AG04449 (cell line): ENCODE measurements at places on chromosomes 1 and 21.

DNA sequence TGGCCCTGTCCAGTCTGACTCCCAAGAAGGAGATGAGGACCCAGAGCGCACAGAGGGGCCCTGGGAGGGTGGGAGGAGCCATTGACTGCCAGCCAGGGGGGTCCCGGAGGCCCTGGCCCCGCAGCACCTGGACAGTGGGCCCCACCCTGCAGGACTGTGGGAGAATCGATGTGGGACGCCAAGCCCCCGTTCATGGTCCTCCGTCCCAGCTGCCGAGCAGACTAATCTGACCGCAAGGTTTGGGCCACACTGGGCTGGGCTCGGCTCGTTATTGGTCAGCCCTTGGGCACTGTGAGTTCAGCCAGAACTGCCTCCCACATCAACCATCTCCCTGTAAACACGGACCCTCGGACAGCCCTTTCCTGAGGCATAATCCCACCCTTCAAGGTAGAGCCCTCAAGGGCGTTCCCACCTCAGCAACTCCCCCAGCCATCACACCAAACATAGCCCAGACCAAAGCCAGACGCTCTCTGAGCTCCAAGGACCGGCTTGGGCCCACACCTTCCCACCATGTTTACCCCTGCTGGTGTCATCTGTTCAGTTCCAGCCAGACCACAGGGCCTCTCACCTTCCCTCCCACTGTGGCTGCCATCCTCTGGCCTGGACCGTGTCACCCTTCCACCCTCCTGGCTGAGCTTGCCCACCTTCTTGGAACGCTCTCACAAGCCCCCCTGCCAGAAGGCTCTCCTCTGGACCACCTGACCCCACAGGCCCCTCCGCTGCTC, 16.2 kb upstream of the POFUT2 start:
- no peak for DNase-seq

GRCh38 chr1:65193129-65193695, 45.2 kb downstream of the AK4 start:
- DNase-seq = no peak

DNA sequence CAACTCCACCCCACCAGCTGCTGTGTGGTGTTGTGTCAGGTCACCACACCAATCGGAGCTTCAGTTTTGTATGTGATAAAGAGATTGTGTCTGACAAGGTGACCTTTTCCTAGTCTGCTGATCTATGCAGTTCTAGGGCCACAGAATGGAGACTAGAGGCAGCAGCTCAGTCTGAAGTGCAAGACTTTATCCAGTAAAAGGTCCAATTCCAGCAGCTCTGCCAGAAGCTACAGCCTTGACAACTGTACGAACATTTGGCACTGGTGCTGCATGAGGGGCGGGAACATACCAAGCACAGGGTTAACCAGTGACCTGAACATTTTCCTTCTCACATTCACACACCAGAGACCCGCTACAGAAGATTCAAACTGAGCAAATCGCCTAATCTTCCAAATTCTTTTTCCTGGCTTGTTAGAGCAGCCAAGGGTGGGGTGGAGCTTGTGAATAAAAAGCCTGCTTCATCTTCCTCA, 9.3 kb downstream of the FMO1 start:
- DNase-seq = no peak

GRCh38 chr1:172238965-172239364, 181.5 kb upstream of the C1orf105 start:
- DNase-seq = no peak

GRCh38 chr1:147747966-147748365, 12.4 kb downstream of the GJA5 start:
- DNase-seq = no peak

- DNase-seq = no peak
These were observed 50.7 kb downstream of the ZZZ3 start for GRCh38 chr1:77631751-77632150.

DNA sequence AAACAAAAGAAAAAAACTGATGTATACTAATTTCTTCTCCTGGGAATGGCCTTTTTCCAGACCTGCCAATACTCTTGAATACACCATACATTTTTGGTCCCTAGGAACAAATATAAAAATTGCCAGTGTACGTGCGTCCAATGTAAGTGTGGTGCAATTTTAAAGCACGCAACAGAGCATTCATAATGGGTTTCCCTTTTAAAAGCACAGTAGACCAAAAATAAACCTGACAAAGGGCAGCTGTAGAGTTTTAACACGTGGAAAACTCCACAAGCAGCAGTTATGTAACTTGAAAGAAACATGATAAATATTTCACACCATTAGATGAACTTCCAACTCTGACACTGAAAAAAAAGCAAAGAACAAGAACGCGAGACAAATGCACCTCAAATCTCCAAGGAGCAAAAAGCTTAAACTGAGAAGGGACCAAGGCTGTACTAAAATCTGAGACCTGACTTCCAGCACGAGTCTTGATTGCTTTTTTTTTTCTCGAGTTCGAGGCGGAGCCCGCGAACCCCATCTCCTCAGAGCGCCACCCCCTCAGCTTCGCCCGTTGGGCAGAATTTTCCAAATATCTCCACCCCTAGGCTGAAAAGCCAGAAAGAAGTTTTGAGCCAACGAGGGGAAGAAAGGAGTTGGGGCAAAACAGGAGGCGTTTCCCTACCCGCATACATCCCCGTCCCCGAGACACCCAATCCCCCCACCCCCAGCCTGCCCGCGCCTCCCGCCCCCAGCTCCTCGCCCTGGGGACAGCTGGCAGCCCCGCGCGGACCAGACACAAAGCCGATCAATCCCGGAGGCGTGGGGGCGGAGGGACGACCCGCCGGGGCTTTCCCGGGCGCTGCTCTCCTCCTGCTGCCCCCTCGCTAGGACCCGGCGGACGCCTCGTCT, at the start of gene JAM2:
Gene JAM2, plus strand, starts transcription at position 599 of the 891 bp plus-strand sequence. CDS start 564 bp downstream, outside the sequence.
- no peak for DNase-seq

DNA sequence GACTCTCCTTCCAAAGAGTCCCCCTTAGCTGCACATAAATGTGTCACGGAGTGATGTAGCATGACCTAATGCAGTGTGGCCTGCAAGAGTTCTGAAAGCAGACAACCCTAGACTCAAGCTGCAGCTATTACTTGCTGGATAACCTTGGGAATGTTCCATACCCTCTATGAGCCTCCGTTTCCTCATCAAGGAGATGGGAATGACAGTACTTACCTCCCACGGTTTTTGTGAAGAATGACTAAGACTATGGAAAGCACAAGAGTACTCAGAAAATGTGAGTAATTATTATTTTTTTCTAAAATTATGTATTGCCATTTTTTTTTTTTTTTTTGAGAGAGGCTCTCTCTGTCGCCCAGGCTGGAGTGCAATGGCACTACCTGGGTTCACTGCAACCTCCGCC, 3.0 kb downstream of the TTC39A start:
- DNase-seq = no peak

- DNase-seq = no peak
These were observed 38.5 kb downstream of the HIVEP3 start for GRCh38 chr1:41880261-41880660.

- DNase-seq = no peak
These were observed 1.6 kb upstream of the KCND3 start for GRCh38 chr1:111990878-111991718.

- DNase-seq = no peak
These were observed 21.5 kb upstream of the FMN2 start for GRCh38 chr1:240070188-240070587.

- DNase-seq = no peak
These were observed 656 bp downstream of the KNCN start for GRCh38 chr1:46550751-46551231.

GRCh38 chr21:25080141-25080540, 527.1 kb downstream of the MRPL39 start:
- peak; percentile 51 for DNase-seq

DNA sequence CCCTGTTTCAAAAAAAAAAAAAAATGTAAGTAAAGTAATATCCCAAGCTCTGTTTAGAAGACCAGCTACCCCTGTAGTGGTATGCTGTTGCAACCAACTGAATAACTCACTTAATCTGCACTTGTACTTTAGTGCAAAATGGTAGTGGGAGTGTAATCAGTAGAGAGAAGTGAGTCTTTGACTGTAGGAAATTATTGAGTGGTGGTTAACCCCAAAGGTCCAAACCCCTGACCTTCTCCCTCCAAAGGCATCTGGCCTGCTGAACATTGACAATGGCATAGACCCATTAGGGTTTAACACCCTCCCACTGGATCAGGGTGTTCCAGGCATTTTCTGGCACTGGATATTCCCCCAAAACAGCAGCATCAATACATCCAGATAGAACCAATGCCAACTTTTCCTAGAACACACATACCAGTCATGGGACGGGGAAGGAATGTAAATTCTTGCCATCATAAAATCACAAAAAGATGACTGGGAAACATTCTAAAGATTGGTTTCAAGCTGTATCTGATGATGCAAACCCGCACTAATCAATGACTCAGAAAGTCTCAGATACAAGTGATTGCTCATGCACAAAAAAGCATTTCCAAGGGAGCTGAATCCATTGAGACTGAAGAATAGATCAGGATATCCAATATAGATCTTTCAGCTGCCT, 110.3 kb downstream of the MRPL39 start:
- DNase-seq = peak; percentile 14

DNA sequence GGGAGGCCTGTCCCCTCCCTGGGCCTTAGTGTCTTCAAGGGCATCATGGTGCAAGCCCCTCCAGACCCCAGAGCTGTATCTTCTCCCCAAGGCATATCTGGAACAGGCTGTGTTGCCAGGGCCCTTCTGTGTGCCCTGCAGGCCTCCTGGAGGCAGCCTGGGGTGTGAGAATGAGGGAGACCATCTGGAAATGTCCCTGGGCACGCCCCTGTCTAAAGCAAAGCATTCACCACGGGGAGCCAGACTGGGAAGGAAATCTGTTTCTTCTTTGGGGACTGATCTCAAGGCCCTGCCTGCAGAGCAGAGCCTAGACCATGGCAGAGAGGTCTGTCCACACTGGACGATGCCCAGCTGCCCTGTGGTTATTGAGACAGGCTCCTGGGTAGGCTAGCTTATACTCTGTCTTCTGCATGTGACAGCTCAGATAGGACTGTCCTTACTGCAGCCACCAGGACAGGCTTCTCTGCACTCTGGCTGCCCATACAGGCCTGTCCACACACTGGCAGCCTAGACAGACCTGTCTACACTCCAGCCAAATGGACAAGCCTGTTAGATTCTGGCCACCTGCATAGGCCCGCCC, 24.6 kb downstream of the PODN start:
- DNase-seq = no peak

GRCh38 chr1:56494306-56494705, 85.1 kb downstream of the PLPP3 start:
- DNase-seq = no peak

DNA sequence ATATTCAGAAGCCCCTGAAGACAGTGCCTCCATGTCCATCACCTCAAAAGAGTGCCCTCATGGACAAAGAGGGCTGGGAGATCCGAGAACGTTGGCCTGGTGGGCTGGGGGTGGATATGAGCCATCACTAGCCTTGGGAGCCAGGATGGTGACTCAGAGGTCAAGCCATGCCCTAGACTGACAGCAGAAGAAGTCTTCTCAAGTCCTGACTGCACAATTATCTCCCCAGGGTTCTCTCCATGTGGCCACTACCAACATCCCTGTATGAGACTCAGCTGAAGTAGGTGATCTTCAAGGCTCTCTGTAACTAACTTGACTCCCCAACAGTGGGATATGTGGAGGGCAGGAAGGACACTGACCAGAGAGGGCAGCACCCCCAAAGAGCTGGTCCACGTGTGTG, 7.1 kb upstream of the USF1 start:
- no peak for DNase-seq

DNA sequence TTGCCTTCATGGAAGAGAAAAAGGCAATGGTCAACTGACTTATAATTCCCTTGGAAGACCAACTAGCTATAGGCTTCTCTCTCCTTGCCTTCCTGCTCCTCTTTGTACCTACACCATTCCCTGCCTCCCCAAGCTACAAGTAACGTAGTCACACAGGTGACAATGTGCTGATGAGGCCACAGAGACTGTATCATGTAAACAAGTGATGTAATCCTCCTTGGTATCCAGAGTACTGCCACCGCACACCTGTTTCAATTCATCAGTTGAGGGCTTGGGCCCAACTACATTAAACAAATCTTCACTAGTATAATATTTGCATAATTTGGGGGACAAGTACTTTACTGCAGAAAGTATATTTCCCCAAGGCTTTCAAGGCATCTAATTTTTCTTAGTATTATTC, 76.4 kb upstream of the SCYL3 start:
- no peak for DNase-seq

- no peak for DNase-seq
These were observed 112.4 kb downstream of the TBX19 start for GRCh38 chr1:168392958-168393549.

DNA sequence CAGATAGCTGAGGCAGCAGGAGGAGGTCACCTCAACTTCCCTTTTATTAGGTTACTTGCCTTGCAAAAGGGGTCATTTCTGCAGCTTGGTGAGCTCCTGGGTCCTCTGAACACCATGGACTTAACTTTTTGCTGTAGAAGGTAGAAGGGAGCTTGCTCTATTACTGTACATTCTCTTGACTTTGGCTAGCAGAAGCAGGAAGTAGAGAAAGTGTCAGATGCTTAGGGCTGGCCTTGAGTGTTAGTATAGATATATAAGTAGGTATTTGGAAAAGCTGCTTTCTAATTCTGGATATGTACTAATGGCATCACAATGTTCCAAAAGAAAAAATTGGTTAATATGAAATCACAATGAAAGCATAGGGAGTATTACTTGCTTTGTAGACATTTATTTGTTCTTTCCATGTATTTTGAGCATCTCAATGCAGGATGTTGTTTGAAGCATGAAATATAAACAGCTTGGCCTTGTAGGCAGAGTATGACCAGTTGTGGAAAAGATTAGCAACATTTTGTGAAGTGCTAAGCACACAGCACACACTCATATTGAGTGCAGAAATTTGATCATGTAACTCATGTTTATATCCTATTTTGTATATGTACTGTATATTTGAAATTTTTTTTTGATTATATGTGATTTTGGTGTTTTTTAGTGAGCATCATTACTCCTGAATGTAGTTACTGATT, 108.8 kb downstream of the DYRK1A start:
- DNase-seq = no peak

DNA sequence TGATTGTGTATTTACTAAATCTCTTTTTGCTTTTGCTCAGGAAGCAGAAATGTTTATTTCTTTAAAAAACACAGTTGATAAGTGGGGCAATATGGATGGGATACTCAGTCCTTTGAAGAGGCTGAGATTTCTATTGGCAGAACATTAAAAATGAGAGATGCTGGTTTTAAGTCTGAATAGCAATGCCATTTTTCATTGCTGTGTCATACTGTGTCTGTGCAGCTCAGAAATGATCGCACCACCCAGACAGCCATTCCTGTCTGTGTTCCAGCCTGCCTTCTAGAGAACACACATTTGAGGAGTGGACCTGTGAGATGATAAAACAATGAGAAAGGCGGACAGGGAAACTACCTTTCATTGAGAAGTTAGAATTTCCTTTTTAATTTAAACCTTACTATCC, 231.2 kb upstream of the USP24 start:
- DNase-seq = no peak

- no peak for DNase-seq
These were observed 22.8 kb downstream of the DHX9 start for GRCh38 chr1:182861994-182862393.

DNA sequence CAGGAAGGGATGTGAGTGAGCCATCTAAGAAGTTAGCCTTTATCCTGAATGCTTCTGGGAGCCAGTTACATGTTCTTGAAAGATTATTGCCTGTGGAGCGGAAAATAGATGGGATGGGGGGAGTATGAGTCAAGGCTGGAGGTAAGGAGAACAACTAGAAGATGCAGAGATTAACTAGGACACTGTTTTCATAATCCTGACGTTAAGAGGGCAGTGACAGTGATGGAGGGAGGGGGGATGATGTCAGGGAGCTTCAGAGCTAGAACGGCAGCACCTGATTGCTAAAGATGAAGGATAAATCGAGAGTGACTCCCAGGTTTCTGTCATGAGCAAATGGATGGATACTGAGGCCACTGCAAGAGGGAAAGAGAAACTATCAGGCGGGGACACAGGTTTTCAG, 10.0 kb upstream of the RCSD1 start:
- no peak for DNase-seq
